ENCODE measurements at places on chromosomes 5 and 9.

GRCh38 chr5:57650360-57651069, 167.9 kb upstream of the ACTBL2 start:
- peak; percentile 43 for DNase-seq

DNA sequence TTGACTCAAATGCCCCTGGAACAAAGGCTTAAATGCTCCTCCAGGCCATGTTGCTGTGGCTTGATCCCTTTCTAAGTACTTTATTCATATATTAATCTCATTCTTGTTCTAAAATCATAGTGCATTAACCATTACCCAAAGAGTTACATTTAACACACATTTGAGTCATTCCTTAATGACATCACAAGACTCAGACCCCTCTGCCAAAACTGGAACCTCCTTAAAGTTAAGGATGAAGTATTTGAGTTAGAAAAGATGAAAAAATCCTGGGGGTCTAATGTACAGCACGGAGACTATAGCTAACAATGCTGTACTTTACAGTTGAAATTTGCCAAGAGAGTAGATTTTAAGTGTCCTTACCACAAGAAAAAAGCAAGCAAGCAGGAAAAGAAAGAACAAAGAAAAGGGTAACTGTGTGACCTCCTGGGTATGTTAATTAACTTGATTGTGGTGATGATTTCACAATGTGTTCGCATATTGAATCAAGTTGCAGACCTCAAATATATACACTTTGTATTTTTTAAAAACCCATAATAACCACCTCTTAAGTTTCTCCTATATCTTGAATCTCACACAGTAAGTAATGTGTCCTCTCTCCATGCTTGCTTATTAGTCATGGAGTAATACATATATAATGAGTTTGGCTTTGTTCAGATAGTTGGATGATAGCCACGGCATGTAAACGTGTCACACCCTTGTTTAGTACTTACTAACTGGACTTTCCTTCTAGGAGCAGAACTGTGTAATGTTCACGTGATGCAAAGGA, 376.9 kb downstream of the SEMA5A start:
- DNase-seq: no peak

GRCh38 chr5:8842971-8843551, 702.8 kb downstream of the SEMA5A start:
- peak; percentile 4 for DNase-seq

DNA sequence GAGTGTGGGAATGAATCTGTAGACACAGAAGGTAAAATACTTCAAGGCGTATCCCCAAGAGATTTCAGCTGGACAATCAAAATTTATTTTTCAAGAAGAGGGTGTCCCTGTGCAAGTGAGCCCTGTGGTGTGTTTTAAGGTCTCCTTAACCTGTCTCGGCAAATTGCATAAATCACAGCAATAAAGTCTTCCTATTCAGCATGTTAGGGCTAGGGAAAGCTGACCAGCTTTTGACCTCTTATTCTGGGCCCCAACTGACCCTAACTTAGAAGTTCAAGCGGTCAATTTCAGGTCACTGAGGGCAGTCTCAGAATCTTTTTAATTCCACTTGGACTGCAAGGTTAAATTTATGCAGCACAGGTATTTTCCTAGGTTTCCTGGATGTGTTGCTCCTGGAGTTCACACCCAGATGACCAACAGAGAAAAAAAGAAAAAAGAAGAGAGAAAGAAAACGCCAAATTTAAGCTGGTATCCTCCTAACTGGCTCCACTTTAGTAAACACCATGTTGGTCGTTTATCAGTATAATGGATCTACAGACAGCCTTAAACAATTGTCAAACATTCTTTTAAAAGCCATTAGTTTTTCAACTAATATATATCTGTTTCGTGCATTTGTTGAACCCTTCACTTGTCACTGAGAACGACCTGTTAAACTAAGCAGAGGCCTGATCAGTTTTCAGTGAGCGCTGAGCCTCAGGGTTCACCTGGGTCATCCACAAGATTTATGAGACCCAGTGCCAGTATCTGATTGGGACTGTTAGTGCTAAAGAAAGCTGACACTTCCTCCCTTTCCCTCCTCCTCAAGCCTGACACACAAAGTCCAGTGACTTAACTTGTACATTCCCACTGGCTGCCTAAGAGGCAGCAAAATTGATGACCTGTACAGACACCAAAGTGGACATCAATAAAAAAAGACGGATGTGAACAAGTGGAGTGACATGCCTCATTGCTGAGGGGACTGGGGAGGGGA, 546.1 kb downstream of the NR2F1-AS1 start:
- no peak for DNase-seq

DNA sequence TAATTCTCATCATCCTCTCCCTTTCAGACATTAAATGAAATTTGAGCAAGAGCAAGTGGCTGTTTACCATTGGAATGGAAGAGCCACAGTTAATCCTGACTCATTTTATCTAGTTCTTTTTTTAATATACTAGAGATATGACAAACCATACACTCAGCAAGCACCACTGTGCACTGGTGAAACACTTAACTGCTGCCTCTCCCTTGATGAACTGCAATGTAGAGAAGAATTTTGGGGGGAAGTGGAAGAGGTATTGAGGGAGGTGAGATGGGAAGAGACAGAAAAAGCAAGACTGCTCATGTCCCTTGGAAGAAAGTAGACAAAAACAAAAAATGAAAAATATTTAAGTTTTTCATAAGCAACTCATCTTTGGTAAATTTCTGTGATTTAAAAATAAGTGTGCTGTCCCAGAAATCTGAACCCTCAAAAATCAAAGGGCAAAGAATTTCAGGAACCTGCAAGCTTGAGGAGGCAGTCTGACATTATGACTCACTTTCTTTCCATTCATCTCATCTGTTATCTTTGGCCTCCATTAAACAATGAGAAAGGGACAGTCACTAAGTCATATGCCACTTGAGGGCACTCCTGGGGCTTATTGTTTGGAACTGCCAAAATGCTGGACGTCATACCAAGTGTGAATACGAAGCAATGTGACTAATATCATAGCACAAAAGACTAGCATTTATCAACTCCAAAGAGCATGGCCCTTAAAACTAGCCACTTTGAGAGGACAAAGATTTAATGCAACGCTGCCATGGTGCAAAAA, 566.8 kb upstream of the DMAC1 start:
- DNase-seq: peak; percentile 36

DNA sequence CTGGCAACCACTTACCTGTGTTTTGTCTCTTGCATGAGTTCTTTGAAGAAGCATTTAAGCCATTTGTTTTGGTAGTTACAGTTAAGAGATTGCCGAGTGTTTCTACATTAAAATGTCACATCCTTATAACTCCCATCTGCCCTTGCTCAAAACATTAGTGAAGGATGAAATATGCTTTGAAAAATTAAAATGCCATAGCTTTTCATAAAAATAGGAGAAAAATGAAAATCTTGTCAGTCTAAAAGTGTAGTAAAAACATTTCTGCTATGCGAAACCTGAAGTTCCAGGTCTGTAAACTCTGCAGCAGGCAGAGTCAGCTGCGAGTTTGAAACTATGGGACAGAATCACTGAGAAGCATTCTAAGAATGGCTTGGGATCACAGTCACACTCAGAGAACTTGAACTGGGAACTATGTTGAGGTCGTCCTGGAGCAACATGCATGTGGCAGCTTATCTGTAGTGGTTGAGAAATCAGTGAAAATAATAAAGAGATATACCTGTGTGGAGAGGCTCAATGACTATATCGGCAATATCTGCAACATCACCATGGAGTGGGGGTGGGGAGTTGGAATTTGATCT, 67.4 kb downstream of the RASGRF2 start:
- no peak for DNase-seq

GRCh38 chr5:142466195-142466971, 141.6 kb upstream of the SPRY4 start:
- peak; percentile 13 for DNase-seq

All from NB4 (cell line).